ENCODE measurements at places on chromosomes 6 and 20.

DNA sequence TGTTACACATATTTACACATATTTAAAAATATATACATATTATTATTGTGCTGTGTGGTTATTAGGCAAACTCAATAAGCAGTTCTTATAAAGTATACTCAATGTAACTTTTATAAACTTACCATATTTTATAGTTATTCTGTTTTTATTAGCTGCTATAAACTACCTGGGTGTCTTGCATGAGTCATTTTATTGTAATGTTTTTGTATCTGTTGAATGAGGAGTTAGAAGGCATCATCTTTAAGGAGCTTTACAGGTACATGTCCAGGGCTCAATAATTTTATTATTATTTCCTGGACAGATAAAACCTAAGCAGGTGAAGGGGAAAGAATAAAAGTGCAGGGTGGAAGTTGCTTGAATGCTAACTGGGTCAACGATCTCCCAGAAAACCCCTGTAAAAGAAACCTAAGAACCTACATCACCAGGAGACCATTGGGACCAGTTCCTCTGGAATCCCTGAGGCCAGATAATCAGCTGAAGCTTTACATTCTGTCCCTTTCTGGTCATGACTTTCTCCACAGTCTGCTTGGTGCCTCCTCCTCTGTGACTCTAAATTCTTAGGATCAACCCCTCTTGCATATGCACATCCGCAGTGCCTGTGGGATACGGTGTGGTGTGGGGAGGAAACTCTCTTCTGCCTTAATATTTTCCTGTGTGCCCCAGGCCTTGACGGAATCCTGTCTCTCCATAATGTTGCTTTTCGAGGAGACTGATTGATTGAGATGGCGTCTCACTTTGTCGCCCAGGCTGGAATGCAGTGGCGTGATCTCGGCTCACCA is 38.0 kb downstream of the TRIM38 start:
- no peak for DNase-seq

- DNase-seq: no peak
Measured at GRCh38 chr6:111920578-111920977, 47.3 kb upstream of the FYN start.

DNA sequence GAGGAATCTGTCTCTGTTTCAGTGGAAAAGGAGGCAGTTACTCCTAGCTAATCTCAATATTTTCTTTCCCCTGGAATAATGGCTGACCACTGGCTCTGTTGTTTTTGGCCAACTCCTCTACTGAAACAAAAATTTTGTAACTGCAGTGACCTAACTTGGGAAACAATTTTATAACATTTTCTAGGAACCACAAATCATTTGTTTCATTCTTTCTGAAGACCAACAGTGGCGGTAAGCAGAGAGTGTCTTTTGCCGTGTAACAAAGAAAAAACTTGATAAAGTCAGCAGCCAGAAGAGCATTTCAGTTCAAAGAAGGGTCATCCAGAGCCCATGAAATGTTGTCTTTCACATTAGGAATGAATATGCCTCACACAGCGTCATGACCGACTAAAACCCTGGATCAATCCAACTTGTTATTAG is 11.8 kb upstream of the BFSP1 start:
- no peak for DNase-seq

DNA sequence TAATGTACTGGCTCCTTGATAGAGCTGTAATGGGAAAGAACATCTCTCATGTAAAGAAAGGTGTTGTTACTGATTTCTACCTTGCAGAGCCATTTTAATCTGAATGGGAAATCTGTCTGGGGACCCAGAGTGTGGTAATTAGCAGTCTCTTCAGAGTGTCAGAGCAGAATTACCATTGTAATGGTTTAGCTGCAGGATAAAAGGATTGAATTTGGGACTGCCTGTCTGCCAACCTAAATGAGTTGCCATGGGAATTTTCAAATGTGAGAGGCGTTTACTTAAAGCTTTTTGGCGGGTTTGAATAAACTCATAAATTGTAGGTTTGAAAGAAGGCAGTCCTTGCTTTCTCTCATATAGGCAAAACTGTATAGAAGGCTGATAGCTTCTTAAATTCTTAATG is 128.8 kb downstream of the QKI start:
- no peak for DNase-seq

- DNase-seq: no peak
Measured at GRCh38 chr6:22045261-22045912, 251.4 kb downstream of the PRL start.
